WTC11 (cell line): ENCODE measurements at places on chromosomes 11 and 22. TPM values are rescaled to one million over a fixed set of nuclear protein-coding genes. Genes with fewer than 3 reads are reported as not detected.

- H3K27ac ChIP-seq = peak overlapping the region; percentile 61
- H3K36me3 ChIP-seq = peaks cover 3% of the 10 kb centered on the region; the same call in 1 of the 2 replicates
- no peaks in the 10 kb centered on the region for H3K27me3 ChIP-seq
- peaks cover 83% of the 10 kb centered on the region for H3K4me1 ChIP-seq
- no peak for DNase-seq
Observed at GRCh38 chr22:33829546-33830280, 90.6 kb downstream of the LARGE1 start.

DNA sequence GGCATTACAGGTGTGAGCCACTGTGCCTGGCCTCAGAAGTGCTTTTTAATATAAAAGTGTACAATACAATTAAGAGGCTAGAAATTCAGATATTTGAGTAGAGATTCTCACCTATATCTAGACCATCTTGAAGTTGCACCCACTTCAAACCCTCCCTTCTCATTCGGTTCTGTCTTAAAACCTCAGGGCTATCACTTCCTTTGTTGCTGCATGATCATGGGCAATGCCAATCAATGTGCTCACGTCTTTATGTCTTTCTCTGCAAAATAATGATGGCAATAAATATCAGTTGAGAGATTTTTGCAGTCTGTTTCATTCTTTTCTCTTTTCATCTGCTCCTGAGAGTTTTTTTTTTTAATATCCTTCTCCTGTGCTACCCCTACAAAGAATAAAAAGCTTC, 9.3 kb upstream of the NUP160 start:
- no peaks in the 10 kb centered on the region for H3K36me3 ChIP-seq
- H3K27me3 ChIP-seq = no peaks in the 10 kb centered on the region; the same call in none of the 2 replicates
- no peak for DNase-seq
- no peaks in the 10 kb centered on the region for H3K4me1 ChIP-seq
- no peak overlapping the region for H3K4me3 ChIP-seq
- H3K27ac ChIP-seq = no peak overlapping the region

GRCh38 chr22:32328306-32329201, 29.1 kb upstream of the RFPL3 start:
- peaks cover 11% of the 10 kb centered on the region for H3K36me3 ChIP-seq
- H3K4me3 ChIP-seq = no peak overlapping the region
- peaks cover 26% of the 10 kb centered on the region for H3K4me1 ChIP-seq
- H3K27ac ChIP-seq = no peak overlapping the region

- peaks cover 2% of the 10 kb centered on the region; the same call in 1 of the 2 replicates for H3K27me3 ChIP-seq
- peak overlapping the region; percentile 38; the same call in 1 of the 2 replicates for H3K27ac ChIP-seq
- H3K36me3 ChIP-seq = no peaks in the 10 kb centered on the region
- H3K4me3 ChIP-seq = no peak overlapping the region
- no peak for DNase-seq
Observed at GRCh38 chr11:117834068-117834810, 9.7 kb upstream of the FXYD2 start.

DNA sequence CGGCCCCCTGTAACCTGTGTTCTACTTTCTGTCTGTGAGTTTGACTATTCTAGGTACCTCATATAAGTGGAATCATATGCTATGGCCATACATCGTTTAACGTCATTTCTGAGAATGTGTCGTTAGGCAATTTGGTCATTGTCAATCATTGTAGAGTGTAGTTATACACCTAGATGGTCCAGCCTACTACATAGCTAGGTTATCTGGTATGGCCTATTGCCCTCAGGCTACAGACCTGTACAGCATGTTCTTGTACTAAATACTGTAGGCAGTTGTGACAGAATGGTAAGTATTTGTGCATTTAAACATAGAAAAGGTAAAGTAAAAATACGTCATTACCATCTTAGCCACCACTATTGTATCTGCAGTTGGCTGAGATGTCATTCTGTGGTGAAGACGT, 35.2 kb downstream of the MYO7A start:
- no peak overlapping the region for H3K4me3 ChIP-seq
- no peaks in the 10 kb centered on the region for H3K4me1 ChIP-seq
- no peaks in the 10 kb centered on the region for H3K36me3 ChIP-seq
- no peak overlapping the region for H3K27ac ChIP-seq
- DNase-seq = no peak
- H3K27me3 ChIP-seq = no peaks in the 10 kb centered on the region

- peaks cover 4% of the 10 kb centered on the region for H3K36me3 ChIP-seq
- no peak for DNase-seq
- no peak overlapping the region for H3K27ac ChIP-seq
- H3K4me1 ChIP-seq = peaks cover 25% of the 10 kb centered on the region
Observed at GRCh38 chr22:25669253-25670069, 72.5 kb upstream of the MYO18B start.

Gene MPEG1
- total RNA-seq = 0.05 to 0.09 TPM in 2 of 3 replicates, not detected in the other

Gene THRSP
- not detected in 3 replicates for total RNA-seq

Gene MUC15
- not detected in 3 replicates for total RNA-seq

Gene FGF3
- total RNA-seq = not detected in 3 replicates
